MG63 (cell line): ENCODE measurements at places on chromosomes 2 and 18. TPM values are rescaled to one million over a fixed set of nuclear protein-coding genes. Genes with fewer than 3 reads are reported as not detected.

FAM228A gene
- not detected in 2 replicates for total RNA-seq

CELF4 gene
- total RNA-seq = not detected in 2 replicates

AQP12B gene
- total RNA-seq = not detected in 2 replicates

KCNG2 gene
- total RNA-seq = not detected in 2 replicates

METTL8 gene
- 31.5 and 72.9 TPM in 2 replicates for total RNA-seq

GKN1 gene
- not detected in 2 replicates for total RNA-seq

DCTN1 gene
- 99.3 and 150 TPM in 2 replicates for total RNA-seq

RGPD4 gene
- total RNA-seq = 0.05 TPM in 1 of 2 replicates, not detected in the other

CROCC2 gene
- total RNA-seq = not detected in 2 replicates

SCN2A gene
- 0.94 and 1.1 TPM in 2 replicates for total RNA-seq

CABYR gene
- total RNA-seq = not detected in 2 replicates

PARD3B gene
- total RNA-seq = 4.5 and 6.2 TPM in 2 replicates

TRIM43 gene
- total RNA-seq = not detected in 2 replicates

MAP3K19 gene
- total RNA-seq = not detected in 2 replicates

CPLX4 gene
- total RNA-seq = not detected in 2 replicates
